Fibroblast of skin of abdomen (primary cell): ENCODE measurements at places on chromosomes 1 and 21.

DNA sequence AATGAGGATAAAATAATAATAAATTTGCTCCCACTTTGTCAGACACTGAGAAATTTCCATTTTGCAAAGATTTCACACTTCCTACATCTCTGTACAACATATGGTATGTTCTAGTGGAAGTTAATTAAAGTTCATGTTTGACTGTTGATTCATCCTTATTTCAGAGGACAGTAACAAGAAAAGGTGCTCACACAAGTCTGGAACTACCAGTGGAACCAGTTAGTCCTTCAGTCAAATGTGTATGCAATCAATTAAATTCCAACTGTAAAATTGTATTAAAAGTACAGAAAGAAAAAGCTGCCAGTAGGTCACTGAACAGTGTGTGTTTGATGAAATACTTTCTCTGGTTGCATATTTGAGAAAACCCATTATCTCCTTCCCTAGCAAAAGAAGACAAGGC lies 496.0 kb upstream of the PKN2 start:
- DNase-seq = no peak

GRCh38 chr1:174949645-174950044 lies 50.1 kb upstream of the CACYBP start:
- no peak for DNase-seq

- DNase-seq = no peak
Measured at GRCh38 chr21:41899426-41900202, 20.5 kb upstream of the PRDM15 start.

DNA sequence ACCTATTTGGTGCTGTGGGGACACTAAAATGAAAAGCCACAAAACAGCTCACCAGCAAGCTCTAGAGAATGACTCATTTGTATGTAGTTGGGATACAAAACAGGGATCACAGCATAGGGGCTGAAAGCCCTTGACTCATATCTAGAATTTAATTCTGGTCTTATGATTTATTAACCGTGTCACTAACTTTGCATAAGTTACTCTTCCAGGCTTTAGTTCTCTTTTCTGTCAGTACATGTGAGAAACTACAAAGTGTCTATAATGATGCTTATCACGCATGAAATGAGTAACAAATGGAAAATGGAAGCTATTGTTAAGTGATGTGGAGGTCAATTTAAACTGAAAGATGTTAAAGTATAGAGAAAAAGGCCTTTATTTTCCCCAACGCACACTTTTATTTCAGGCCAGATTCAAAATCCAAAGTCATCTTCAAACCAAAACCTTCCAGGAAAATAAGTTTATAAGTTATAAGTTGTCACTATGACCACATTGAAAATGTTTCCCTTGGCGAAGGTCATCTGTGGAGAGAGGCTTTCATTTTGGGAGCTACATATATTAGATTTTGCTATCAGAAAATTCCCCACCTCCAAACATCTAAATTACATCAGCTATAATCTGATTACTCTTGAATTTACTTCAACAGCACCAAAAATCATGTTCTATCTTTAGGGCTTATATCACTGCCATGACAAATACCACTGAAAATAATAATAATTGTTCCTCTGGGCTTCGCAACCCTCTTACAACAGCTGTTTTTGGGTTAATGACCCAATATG lies 430.5 kb downstream of the MRPL39 start:
- peak; percentile 64 for DNase-seq

- DNase-seq = no peak
Measured at GRCh38 chr1:20191266-20191825, 5.0 kb upstream of the PLA2G2C start.

- peak; percentile 48 for DNase-seq
Measured at GRCh38 chr1:184222652-184223052, 164.2 kb upstream of the C1orf21 start.

DNA sequence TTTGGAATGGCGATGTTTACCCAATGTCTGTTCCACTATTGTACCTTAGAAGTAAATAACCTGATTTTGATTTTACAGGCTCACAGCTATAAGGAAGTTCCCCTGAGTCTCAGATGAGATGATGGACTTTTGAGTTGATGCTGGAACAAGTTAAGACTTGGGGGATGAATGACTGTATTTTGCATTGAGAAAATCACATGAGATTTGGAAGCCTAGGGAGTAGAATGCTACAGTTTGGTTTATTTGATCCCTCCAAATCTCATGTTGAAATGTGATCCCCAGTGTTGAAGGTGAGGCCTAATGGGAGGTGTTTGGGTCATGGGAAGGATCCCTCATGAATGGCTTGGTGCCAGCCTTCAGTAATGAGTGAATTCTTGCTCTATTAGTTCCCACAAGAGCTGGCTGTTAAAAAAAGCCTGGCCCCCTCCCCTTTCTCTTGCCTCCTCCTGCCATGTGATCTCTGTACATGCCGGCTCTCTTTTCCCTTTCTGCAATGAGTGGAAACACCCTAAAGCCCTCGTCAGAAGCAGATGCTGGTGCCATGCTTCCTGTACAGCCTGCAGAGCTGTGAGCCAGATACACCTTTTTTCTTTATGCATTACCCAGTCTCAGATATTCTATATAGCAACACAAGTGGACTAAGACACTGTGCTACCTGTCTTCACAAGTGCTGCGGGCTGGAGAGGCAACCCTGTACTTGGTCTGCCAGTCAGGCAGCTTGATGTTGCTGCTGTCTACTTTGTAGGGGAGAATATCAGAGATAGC lies 77.0 kb upstream of the TLR5 start:
- DNase-seq = no peak

DNA sequence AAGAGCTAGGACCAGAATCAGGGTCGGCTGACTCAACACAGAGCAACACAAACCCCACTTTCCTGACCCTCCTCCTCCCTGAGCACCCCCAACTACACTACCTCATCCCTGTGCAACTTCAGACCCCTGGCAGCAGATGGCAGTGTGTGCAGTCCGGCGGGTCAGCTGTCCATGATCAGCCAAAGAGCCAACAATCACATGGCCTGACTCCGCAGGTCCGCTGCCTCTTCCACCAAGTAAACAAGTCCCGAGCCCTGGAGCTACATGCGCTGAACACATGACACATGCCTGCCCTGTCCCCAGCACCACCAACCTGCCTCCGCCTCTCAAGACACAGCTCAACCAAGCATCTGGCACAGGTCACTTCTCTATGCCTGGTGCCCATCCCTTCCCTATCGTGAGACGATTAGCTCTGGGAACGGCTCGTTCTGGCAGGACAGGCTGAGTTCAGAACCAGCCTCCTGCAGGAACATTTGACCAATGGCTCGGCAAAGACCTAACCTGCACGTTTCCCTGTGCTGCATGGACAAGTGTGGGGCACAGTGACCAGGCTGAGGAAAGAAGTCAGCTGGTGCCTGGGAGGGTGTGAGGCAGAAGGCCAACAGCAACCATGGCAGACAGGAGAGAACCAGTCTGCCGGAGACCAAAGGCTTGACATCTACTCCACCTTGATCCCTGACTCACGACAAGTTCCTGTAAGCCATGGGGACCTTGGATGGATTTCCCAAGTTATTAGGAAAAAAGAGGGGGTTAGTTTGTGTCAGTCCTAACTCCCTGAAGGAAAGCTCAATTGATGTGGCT lies 60.3 kb downstream of the CD46 start:
- no peak for DNase-seq

DNA sequence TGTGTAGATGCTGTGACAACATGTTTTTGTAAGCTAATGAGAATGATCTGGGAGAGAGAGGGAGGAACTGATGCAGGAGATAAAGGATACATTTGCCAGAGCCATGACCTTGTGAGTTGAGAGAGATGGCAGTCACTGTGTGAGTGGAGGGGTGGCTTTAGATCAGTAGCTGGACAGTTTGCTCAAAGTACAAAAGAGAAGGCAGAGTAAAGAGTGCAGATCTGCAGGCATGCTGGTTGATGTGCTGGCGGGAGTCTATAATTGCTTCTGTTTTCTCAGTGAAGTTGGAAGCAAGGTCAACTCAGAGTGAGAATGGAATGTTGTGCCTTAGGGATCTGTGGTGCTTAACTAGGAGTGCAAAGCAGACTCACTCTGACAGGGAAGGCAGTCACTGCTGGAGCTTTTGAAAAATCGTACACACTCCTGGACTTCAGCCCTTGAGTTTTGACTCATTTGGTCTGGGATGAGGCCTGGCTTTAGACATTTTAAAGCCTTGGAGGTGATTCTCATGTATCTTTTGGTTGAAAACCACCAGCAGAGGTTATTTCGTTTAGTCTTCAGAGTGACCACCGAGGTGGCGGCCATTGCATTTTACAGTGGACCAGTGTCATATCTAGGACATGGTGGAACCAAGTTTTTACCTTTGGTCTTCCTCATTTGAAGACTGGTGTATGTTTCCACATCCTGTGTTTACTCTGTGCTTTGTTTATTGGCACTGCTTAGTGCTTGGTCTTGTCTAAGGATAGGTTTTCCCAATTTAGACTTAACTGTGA lies 49.6 kb downstream of the MTR start:
- DNase-seq = peak; percentile 14

GRCh38 chr1:10736634-10737586 lies 59.5 kb downstream of the CASZ1 start:
- DNase-seq = no peak

GRCh38 chr1:110337704-110338308 lies 1.4 kb upstream of the RBM15 start:
- no peak for DNase-seq

DNA sequence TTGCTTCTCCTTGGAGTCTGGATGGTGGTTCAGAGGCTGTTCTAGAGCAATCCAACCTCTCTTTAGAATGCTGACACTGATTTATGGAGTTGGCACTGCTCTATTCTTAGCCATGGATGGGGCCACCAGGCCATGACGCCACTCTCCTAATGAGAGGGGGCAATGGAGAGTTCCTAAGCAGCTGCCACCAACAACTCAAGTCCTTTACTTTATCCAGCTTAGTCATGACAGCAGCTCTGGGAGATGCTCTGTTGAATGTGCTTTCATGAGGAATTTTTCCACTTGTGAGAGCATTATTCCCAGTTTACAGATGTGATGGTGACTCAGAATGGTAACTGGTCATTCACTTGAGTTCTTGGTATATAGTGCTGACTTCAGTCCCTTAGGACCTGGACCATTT lies 366.3 kb downstream of the HHAT start:
- DNase-seq = peak; percentile 29

DNA sequence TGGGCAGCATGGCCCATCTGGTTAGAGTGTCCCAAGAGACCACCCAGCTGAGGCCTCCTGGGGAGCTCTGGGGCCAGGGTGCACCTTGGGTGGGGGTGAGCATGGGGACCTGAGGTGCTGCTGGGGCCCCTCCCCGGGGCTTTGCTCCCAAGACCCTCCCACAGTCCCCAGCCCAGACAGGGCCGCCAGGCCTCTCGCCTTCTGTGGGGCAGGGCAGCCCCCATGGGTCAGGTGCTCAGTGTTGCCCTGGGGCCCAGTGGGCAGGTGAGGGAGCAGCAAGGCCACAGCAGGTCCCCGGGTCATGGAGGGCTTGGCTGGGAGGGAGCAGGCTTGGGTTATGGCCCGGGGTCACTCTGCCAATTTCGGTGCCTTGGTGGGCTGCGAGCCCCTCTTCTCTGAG lies 24.5 kb upstream of the PEX10 start:
- DNase-seq = no peak

- DNase-seq = peak; percentile 51
Measured at GRCh38 chr1:1344655-1345361, 4.4 kb downstream of the DVL1 start.

DNA sequence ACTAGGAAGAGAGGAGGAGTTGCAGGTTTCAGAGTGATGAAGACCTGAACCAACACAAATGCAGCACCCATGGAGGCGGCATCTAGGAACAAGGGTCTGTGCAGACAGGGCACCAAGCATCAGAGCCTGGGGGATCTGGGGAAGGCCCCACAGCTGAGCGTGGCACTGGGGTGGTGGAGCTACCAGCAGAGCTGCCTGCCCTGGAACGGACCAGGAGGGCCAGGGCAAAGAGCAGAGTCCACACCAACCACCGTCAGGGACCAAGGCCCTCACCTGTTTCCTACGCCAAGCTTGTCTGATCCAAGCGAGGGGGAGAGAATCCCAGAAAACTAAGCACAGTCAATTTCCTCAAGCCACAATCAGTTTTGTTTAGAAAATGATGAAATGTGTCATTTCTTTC lies 79.0 kb upstream of the SYT6 start:
- DNase-seq = no peak

DNA sequence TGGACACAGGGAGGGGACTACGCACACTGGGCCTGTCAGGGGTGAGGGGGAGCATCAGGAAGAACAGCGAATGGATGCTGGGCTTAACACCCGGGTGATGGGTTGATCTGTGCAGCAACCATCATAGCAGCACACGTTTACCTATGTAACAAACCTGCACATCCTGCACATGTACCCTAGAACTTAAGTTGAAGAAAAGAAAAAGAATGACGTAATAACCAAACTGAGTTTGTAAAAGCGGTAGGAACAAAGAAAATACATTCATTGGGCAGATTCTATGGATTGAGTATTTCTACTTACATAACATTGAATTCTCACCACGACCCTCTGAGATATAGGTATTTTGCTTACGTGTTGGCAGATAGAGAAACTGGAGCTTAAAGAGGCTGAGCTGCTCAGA lies 468.4 kb downstream of the TTLL7 start:
- no peak for DNase-seq

DNA sequence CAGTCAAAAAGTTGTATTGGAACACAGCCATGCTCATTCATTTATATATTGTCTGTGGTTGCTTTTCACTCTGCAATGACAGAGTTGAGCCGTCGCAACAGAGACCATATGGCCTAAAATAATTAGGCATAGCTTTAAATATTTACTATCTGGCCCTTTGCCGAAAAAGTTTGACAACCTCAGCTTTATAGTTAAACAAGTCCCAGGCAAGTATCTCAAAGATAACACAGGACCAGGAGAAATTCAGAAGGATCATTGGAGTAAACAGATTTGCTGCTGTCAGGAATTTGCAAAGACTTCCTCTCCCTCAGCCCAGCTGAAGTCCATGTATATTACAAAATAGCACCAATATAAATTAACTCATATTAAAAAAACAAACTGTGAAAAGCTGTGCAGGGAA lies 34.4 kb downstream of the NID1 start:
- no peak for DNase-seq

- DNase-seq = no peak
Measured at GRCh38 chr1:20476265-20477038, 9.6 kb downstream of the CAMK2N1 start.

DNA sequence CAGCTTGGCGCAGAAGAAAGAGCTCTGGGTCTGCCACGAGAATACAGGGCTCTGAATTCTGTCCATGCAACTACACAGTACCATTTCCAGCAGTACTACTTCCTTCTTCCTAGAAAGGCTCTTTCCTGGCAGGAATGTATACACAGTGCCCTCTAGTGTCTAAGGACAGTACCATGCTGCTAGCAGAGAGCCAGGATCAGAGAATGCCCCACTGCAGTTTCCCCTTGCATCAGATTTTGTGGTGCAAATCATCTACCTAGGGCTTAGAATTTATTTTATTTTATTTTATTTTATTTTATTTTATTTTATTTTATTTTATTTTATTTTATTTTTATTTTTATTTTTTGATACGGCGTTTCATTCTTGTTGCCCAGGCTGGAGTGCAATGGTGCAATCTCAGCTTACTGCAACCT lies 50.8 kb downstream of the PAX7 start:
- peak; percentile 16 for DNase-seq

- DNase-seq = no peak
Measured at GRCh38 chr21:32198384-32198783, 80.5 kb downstream of the MIS18A start.
